Large intestine (tissue), 12 donors: ENCODE measurements at places on chromosomes 16 and 17. TPM values are rescaled to one million over a fixed set of nuclear protein-coding genes. Genes with fewer than 3 reads are reported as not detected.

TBC1D26 gene
- polyA plus RNA-seq = 0.28 TPM

EPX gene
- polyA plus RNA-seq = 0.24 TPM

ITGB4 gene
- polyA plus RNA-seq = 48.4 TPM

KRT32 gene
- not detected for polyA plus RNA-seq

GPRC5B gene
- 46.8 TPM for polyA plus RNA-seq

- DNase-seq = peak; percentile 17
Observed at GRCh38 chr17:18224387-18225120, 881 bp upstream of the LLGL1 start.

DNA sequence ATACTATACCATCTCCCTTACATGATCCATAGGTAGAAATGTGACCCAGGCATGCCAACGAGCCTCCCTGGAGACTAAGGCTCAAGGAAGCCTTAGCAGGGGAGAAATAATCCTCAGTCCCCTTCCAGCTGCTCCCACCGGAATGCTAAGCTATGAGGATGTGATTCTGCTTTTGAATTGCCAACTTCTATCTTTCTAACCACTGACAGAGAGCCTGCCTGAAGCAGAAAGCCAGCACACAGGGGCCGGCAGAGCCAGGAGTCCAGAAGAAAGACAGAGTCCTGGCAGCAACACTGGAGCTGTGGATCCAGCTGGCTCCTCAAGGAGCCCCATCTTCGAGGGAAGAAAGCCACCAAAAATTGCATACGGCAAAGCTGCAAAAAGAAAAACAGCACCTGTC, 579.6 kb upstream of the CDH5 start:
- DNase-seq = no peak

- no peak for DNase-seq
Observed at GRCh38 chr17:39549747-39550573, 57.8 kb downstream of the NEUROD2 start.

- no peak for DNase-seq
Observed at GRCh38 chr16:64830653-64831052, 291.2 kb downstream of the CDH11 start.

DNA sequence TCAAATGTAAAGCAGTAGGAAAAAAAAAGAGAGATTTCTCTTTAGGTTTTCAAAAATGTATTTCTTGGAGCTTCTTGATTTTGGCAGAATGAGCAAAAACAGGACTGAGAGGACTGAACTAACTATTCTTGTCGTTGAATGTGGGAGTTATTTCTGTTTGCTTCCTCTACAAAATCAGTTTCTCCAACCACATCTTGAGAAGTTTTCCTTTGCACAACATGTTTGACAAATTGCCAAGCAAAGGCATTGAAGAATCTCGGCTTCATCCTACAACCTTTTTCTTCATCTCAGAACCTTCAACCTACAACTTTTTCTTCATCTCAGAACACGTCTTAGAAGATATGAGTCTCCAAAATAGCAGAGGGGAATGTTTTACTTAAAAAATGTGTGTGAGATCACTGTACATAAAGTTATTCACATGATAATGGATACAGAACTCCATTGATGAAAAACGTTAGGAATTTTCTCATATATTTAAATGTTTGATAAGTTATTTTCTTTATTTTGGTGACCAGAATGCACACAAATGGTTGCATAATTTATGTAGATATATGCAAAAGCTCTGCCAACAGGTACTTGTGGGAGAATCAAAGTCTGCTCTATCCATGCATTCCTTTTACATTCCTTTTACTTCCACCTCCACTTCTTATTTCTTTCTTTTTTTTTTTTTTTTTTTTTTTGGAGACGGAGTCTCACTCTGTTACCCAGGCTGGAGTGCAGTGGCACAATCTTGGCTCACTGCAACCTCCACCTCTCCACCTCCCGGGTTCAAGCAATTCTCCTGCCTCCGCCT, 370.0 kb downstream of the KCNJ2 start:
- DNase-seq = no peak
